ENCODE measurements at places on chromosomes 3 and 15.

GRCh38 chr3:36482256-36482655 is 102.0 kb downstream of the STAC start:
- no peak for DNase-seq

DNA sequence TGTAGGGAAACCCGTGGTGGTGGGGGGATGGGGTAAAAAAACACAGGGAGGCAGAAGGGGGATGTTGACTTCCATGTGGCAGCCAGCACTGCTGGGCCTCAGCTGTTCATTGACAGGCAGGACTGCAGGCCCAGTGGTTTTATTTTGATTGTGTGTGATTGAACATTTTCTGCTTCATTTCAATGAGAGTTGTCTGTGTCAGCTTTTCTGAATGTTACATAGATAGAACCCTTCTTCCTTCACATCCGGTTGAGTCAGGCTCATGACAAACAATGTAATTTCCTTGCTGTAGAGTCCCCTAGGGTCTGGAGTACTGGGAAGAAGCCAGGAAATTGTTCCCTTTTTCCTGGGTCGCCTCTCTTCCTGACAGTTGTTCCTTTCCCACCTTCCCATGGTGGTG is 8.2 kb upstream of the RPP25 start:
- no peak for DNase-seq

GRCh38 chr3:158395421-158395820 is 175.6 kb upstream of the MLF1 start:
- DNase-seq: no peak

DNA sequence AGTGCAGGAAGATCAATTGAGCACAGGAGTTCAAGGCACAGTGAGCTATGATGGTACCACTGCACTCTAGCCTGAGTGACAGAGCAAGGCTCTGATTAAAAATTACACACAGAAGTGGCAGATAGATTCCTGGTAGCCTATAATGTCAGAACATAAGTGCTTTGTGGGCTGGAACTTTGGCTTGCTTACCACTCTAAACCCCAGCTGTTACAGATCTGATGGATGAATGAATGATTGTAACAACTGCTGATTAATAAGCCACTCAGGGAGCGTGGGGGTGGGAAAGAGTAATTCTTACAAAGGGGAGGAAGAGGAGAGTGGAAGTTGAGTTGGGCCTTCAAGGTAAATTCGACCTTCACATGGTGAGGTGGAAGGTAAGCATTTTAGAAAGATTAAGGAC is 40.9 kb upstream of the PTPN23 start:
- no peak for DNase-seq

DNA sequence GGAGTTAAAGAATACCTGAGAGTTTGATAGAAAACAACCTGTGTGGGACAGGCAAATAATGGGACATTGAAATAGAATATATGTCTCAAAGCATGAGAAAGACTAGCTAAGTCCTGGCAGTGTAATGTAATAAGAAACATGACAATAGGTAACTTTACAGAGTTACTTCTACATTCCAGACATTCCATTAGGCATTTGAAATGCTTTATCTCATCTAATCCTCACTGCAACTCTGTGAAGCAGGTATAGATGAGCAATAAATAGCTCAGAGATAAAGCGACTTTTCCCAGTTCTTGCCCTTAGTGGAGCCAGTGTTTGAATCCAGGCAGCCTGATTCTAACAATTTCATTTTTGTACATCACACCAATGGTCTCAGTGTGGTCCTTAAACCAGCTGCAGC is 76.8 kb downstream of the CPNE4 start:
- no peak for DNase-seq

GRCh38 chr3:194142156-194142910 is 6.4 kb downstream of the HES1 start:
- peak; percentile 32 for DNase-seq

- DNase-seq: no peak
Measured at GRCh38 chr3:155629556-155629955, 115.3 kb downstream of the PLCH1 start.

Data from activated CD8-positive, alpha-beta T cell treated with anti-CD3 and anti-CD28 coated beads, Interleukin-2, amount 10 ng/mL, durations not matched to agents 7 days and 5 days (primary cell).